Activated CD4-positive, CD25-positive, alpha-beta regulatory T cell treated with anti-CD3 and anti-CD28 coated beads, Interleukin-2, amount 50 U/mL, for 24 hours (primary cell): ENCODE measurements at places on chromosomes 2 and 18.

- no peak for ATAC-seq
Observed at GRCh38 chr2:78532762-78533379, 492.6 kb upstream of the REG3G start.

DNA sequence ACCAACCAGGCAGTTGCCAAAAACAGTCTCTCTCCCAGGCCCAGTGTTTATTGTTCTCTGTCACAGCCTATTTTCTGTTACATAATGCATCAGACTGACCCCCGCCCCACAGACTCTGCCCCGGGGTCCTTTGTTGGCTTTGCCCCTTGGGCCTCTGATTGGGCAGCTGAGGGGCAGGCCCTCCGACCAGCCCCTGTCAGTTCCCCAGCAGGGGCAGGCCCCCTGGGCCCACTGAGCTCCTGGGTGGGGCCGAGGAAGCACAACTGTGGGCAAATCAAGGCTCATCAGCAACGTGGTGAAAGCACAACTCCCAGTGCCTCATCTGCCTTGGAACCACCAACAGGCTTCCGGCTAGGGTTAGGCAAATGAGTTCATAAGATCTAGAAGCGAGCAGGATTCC is 160.1 kb upstream of the MYCN start:
- no peak for ATAC-seq

DNA sequence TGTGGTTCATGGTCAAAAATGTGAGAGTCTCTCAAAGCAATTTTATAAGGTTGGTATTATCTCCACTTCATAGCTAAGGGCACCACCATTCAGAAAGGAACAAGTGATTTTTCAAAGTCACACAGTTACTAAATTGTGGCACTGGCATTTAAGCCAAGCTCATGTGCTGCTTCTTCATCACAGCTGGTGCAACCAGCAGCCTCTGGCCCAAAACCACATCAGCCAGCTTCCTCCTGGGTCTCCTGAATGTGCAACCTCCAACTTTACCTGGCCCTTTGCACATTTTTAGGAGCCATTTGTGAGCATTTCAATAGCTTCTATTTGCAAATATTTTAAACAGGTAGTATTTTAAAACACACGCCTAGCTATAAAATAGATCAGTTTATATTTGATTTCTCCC is 293.7 kb downstream of the BCL11A start:
- no peak for ATAC-seq

DNA sequence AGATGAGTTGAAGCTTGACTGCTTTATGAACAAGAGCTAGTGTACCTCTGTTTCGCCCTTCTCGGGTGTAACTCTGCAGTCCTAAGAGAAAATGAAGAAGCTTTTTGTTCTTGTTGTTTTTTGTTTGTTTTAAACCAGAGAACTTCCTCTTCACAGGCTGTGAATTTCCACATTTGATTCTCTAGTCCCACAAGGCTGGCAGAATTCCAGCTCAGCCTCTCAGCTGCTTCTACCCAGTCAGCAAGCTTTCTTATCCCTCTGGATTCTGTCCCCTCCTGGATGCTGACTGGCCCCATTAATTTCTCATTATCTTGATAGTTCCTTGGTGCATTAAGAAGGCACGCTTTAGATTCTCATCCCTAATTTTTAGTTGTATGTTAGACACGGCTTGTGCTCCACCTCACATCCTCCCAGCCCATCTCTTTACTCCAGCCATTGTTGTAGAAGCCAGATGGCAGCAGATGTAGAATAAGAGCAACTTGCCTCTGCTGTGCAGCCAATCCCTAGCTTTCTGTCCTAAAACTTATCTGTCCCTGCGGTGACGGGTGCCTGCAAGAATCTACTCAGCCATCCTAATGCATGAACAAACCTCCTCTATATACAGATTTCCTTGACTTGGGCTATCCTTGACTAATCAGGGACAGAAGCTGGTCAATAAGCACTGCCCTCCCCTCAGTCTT is 12.3 kb upstream of the RESP18 start:
- ATAC-seq, result no peak

- no peak for ATAC-seq
Observed at GRCh38 chr2:191701696-191702095, 23.8 kb downstream of the NABP1 start.
